ENCODE measurements at places on chromosomes 12 and 14.
A peak's percentile ranks its signal among the peaks of the same experiment; 100 is the strongest.

DNA sequence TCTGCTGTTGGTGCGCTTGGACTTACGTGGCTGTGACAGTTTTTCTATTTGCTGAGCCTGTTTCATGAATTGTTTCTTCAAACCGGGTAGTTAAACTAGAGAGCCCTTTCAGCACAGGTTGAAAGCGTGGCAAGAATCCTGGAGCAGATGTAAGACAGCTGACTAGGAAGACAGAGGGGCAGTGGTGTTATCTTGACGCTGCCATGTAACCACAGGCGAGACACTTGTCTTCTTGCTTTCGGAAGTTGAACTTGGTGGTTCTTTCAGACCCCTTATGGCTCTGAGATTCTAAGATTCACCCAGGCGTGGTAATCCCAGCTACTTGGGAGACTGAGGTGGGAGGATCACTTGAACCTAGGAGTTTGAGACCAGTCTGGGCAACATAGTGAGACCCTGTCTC is 4.3 kb downstream of the EMP1 start:
- DNase-seq = no peak

DNA sequence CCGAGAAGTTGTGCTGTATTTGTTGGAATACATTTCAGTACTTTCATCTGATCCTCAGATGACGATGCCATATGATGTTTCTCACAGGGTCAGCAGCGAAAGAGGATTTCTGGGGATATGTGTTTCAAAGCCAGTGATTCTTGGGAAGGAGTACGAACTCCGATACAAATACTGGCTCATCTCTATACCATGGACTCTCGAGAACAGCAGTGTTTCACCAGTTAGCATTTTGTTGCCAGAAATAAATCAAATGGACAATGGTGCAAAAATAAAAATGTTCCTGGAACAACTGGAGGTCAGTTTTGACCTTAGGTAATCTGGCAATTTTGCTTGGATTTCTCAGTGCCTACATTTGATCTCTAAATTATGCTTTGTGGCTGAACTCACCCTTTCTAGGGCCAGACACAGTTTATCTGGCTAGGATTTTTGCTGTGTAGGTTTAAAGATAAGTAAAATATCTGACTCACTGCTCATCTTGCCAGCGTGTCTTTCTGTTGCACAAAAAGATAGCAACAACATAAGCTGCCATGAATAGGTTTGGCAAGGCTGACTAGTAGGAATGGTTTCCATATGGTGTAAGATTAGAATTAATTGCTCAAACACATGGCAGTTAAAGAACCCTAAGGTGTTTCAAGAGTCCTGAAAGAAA is 11.0 kb upstream of the MGP start:
- DNase-seq = no peak

DNA sequence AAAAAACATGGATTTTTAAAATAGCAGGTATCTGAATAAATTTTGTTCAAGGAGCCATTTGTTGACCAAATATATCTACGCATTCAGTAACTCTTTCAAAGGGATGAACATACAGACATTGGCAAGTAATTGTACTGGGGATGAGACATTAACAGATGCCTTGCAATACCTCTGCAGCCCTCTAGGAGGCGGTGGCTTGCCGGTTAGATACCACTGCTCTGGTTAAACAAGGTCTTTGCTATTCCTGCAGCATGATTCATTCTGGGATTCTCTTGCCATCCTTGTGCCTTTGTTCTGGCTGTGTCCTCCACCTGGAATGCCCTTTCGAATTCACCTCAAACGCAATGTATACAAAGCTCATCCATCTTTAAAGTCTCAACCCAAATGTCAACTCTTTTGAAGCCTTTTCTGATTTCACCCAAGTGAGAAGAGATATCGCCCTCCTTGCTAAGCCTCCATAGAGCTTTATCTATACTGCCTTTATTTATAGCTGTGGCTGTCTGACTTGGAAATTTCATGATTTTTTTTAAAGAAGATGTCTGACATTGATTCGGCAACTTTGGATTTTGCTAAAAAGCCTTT is 131.0 kb upstream of the SRRM4 start:
- no peak for DNase-seq

DNA sequence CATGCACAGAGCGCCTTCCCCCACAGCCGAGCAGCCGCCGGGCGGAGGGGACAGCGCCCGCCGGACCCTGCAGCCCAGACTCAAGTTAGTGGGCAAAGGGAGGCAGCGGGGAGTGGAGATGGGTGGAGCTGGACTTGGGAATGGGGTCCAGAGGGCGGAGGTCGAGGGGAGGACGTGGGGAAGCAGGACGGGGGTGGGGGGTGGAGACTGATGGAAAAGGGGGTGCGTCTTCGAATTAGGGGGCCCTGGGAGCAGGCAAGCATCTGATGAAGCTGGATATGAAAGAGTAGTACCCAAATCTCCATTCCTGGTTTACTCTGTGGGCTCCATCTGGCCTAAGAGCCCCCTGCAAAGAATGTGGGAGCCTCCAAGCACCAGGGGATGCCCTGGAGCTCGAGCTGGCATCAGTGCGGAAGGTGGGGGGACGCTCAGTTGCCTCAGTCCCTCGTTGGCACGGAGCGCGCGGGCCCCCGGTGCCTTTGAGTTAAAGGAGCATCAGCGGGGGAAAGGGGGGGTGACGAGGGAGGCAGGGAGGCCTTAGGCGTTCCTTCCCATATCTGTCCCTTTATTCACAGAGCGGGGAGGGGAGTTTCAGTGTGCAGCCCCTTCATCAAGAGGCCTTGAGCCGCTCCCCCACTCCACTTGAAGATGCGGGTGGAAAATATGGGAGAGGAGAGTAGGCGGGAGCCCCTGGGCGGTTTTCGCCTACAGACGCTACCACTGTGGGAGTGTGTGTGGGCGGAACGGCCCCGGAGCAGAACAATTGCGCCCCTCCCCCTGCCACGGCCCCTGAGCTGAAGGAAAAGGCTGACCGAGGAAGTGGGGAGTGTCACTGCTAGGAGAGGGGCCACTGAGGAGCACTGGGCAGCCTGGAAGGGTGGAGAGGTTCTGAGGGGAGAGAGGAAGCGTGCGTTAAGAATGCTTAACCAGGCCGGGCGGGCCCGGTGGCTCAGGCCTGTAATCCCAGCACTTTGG is 644 bp downstream of the NAB2 start:
- peak; percentile 43 for DNase-seq

- no peak for DNase-seq
These were observed 201.1 kb downstream of the PPFIA2 start for GRCh38 chr12:81558031-81558430.

- peak; percentile 68 for DNase-seq
These were observed 13.4 kb downstream of the ASB2 start for GRCh38 chr14:93962701-93963601.

GRCh38 chr14:70971560-70971959 is 64.3 kb downstream of the PCNX1 start:
- DNase-seq = no peak

DNA sequence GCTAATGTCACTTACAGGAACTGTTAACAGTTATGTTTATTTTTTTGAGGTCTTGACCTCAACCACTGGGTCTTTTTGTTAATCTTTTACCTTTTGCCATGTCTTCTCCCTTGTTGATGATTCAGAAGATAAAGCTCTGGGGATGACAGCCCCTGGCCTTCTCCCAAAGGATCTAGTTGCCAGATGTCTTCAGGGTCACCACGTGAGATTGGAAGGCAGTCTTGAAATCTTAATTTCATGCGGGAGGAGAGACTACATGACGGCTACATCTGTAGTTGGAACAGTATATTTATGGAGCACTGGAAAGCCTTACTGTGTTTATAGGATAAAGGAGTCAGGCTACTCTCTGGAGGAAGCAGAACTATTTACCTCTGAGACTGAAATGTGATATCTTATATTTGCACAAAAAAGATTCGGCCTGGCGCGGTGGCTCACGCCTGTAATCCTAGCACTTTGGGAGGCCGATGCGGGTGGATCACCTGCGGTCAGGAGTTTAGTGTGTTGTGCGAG is 5.6 kb downstream of the MLEC start:
- DNase-seq = no peak

- DNase-seq = no peak
These were observed 191.8 kb downstream of the DACT1 start for GRCh38 chr14:58829594-58829993.

DNA sequence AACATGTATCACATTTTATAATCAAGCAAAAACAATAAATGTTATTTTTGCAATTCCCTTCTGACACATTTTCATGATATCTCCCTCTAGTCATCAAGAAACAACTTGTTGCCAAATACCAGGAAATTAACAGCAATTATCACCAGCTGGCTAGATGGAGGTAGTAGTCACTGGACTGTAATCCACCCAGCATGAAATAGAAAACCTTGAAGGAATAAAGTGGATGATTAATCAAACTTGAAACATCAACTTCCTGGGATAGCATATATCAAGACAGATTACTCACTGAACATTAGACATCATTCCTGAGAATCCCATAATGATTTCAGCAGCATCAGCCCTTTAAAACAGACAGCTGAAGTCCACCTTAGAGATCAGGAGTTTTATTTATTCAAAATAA is 259.0 kb downstream of the CCDC59 start:
- DNase-seq = no peak

DNA sequence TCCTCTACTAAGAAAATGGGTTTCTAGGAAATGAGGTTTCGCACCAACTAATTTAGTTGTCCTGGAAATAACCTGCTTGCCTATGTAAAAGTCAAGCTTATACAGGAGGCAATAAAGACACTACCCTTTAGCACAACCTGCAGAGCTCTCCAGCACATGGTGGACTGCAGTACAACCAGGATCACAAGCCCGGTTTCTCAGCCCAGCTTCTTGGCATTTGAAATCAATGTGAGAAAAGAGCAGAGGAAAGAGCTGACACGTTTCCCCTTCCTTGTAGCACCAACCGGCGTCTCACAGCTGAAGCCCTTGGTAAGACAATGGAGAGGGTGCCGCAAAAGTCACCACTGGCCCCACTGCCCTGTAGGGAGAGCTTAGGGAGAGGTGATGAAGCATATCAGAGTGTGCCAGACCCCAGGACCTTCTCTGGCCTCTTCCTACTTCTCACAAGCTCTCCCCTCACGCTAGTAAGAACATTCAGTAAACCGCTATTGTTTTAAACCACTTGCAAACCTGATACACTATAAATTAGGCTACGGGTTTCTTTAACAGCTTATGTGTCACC is 8.6 kb downstream of the SPTLC2 start:
- DNase-seq = no peak

DNA sequence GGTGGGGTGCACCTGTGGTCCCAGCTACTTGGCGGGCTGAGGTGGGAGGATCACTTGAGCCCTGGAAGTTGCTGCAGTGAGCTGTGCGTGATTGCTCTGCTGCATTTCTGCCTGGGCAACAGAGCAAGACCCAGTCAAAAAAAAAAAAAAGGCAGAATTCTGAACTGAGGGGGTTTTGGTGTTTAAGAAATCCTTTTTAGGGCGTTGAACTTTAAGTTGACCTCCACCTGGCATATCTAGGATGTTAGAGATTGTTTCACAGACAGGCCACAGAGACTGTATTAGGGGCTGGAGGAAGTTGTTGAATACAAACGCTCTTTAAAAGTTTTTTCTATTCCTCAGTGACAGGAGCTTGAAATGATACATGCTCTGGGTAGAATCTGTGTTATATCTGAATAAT is 60.5 kb downstream of the FBXW8 start:
- DNase-seq = no peak

DNA sequence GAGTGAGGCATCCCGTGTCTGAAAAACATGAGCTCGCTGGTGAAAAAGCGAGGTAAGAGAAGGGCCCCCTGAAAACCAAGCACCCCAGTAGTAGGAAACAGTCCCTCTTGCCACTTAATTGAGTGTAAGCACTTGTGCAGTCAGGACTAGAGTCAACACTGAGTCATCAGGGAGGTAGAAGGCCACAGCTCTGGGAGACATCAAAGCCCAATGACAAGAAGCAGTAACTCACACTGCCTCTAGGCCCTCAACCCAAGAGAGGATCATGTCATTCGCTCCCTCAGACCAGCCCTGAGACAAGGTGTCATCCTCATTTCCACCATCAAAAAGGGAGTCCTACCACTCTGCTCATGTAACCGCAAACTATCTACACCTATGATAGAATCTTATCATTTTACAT is 17.8 kb downstream of the POMT2 start:
- DNase-seq = no peak

- no peak for DNase-seq
These were observed 518.1 kb downstream of the SNAPC1 start for GRCh38 chr14:62280366-62280765.

GRCh38 chr12:66048835-66049537 is 81.6 kb downstream of the LLPH start:
- no peak for DNase-seq

GRCh38 chr14:103633391-103633790 is 4.4 kb downstream of the KLC1 start:
- DNase-seq = no peak

- no peak for DNase-seq
These were observed 55.1 kb downstream of the IFT81 start for GRCh38 chr12:110179291-110179690.

DNA sequence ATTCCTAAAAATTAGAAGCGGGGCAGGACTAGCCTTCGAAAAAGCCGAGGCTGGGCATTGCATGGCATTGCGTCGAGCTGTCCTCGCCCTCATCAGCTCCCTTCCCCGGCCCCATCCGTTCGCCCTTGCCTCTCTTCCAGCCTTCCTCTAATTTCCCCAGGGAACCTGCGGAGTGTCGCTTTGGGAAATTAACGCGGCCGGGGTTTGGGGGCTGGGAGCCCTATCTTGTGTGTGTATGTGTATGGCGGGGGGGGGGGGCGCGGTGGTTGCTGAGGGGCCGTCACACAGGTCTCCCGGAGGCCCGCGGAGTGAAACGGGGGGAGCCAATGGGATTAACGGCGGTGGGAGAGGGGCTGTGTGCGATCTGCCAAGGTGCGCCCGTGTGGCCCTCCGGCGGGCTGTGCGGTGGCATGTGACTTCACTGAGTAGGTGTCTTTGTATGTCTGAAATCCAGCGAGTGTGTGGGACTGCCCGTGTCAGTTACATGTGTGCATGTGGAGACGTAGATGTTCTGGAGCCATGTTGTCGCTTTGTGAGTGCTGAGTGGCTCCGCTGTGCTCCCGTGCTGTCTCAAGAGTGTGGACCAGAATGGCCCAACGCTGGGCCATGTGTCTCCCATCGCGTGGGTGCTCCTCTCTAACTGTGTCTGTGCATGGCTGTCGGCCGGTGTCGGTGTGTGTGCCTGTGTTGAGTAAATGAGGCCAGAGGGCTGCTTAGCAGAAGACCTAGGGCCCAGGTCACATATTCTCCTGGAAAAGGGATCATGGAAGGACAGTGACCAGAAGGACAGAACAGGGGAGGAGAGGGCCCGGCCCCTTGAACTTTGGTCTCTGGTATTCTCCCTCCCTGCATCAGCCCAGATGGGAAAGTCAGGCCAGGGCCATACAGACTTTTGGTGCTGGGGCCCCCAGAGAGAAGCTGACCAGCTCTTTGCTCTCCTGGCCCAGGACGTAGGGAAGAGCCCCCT is 1.5 kb downstream of the PTMS start:
- no peak for DNase-seq

DNA sequence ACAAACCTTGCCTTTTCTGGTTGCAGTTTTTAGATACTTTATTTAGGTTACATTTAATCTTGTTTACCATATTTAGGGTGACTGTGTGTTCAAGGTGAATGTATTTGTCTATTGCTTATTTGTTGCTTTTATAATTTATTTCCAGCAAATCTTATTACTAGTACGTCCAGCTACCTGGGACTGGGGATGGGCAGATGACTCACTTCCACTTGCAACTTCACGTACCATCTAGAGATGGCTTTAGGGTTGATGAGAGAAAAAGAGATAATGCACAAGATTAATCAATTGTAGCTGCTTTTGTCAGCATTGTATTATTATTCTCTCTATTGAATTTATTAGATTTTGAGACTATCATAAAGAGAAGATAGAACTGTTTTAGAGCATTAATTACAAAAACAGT is 5.1 kb downstream of the MIPOL1 start:
- DNase-seq = no peak
